A172 (cell line): ENCODE measurements at places on chromosomes 4 and X. TPM values are rescaled to one million over a fixed set of nuclear protein-coding genes. Genes with fewer than 3 reads are reported as not detected.

DNA sequence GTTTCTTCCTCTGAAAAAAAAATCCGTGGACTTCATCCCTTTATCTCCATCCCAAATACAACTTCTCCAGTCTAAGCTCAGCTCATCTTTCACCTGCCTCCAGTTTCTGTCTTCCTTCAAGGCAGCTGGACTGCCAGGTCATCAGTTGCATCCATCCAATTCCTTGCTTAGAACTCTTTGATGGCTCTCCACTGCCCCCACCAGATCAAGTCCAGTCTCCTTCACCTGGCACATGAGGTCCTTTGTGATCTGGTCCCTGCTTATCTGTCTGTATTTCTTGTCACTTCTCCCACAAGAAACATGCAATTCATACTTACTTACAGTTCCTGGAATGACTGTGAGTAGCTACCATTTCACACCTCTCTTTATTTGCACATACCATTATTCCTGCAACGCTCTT lies 33.8 kb downstream of the OTUD6A start:
- peak; percentile 9 for DNase-seq

GRCh38 chr4:19014594-19014993 lies 993.0 kb upstream of the LCORL start:
- no peak for DNase-seq

GRCh38 chrX:81231476-81231875 lies 29.6 kb downstream of the SH3BGRL start:
- DNase-seq = no peak

DNA sequence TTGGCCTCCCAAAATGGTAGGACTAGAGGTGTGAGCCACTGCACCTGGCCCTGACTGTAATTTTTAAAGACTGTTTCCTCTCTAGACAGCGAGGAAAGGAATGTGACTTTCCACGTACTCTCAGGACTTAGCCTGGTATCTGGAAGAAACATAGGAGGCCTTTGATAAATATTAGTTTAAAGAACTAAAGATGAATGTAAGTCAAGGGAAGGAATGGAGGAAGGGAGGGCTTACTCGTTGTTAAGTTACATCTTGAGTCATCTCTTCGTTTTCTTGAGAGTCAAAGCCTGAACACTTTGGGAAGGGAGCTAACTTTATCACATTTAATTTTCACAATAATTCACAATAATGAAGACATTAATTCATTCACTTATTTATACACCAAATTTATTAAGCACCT lies 7.2 kb upstream of the LNX1 start:
- DNase-seq = no peak

Gene OTC
- total RNA-seq = not detected in 2 replicates

- no peak for DNase-seq
Measured at GRCh38 chr4:162075726-162076125, 88.1 kb downstream of the FSTL5 start.

DNA sequence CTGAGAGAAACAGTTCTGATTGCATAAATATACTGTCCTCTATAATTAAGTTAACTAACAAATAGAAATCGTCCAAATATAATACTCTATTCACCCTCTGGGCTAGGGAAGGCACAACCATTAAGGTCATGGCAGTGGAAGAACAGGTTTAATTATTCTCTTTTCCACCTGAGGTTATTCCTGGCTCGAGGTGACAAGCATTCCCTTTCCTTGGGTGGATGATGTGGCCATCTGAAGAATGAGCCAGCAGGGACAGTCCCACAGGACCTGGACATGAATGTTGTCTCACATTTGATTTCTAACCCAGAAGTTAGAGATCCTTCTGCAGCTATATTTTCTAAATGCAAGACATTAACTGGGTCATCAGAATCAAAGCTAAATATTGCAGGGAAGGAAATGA lies 5.5 kb downstream of the IBSP start:
- DNase-seq = no peak

- DNase-seq = no peak
Measured at GRCh38 chrX:74405973-74406489, 15.3 kb upstream of the SLC16A2 start.

Gene RAB9B
- 0.96 and 3.3 TPM in 2 replicates for total RNA-seq

GRCh38 chrX:16882169-16882568 lies 12.0 kb upstream of the RBBP7 start:
- no peak for DNase-seq

GRCh38 chr4:26048950-26049349 lies 134.9 kb downstream of the SMIM20 start:
- DNase-seq = no peak

DNA sequence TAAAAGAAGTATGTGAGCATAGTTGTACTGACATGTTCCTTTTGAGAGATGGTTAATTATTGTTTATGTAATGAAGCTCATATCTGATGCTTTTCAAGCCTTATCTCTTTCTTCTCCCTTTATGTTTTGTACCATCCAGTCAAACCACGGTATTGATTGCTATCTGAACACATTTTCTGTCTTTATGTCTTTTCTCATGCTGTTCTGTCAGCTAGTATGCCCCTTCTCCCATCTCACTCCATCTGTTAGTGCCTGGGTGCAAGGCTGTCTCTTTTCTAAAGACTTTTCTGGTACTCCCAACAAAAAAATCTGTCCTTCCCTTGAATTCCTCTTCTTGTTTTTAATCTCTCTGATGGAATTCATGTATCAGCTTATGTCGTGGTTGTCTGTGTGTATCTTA lies 883.8 kb upstream of the IGFBP7 start:
- DNase-seq = no peak

DNA sequence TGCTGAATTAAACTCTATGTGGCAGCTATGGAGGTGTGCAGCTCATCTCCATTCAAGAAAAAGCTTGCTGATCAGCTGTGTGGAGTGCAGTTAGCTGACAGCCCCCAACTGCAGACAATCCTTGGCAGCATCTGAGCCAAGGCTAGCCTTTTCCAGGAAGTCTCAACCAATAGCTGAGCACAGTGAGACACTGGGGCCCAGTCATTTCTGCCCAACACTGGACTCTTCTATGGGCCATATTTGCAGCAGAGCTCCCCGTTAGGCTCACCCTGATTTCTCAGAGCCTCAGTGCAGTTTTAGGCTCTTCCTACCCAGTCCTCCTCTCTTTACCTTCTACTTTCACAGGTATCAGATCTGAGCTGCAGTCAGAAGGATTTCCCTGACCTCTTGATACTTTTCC lies 12.9 kb downstream of the DDX53 start:
- DNase-seq = no peak

DNA sequence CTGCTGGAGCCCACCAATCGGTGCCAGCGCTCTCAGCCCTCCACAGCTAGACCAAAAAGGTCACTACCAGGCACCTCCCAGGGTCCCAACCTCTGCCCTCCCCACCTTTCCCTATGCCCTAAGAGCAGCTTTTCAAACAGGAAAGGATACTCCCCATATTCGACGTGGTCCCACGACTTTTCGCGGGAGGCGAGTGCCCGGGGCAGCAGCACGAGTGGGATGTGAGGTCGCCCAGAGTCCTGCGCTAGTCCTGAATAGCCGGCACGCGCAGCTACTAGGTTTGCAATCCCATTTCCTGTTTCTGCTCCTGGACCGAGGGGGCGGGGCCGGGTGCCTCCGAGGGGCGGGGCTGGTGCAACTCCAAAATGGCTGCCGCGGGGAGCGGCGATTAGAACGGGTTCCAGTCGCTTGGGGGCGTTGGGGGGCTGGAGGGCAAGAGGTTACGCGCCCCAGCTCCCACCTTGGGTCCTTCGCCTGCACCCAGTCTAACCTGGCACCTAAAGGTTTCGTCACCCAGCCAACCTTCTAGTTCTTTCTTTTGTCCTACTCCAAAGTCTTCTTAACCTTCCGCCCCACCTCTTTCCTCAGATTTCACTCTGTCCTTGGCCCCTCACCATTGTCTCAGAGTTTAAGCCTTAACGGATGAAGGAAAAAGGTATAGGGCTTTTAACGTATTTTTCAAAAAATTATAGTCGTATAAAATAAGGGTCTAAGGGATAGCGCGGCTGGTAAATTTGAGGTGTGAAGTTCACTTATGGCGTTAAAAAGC lies 85.0 kb upstream of the TENT5D start:
- DNase-seq = no peak

Gene CNGA1
- not detected in 2 replicates for total RNA-seq

DNA sequence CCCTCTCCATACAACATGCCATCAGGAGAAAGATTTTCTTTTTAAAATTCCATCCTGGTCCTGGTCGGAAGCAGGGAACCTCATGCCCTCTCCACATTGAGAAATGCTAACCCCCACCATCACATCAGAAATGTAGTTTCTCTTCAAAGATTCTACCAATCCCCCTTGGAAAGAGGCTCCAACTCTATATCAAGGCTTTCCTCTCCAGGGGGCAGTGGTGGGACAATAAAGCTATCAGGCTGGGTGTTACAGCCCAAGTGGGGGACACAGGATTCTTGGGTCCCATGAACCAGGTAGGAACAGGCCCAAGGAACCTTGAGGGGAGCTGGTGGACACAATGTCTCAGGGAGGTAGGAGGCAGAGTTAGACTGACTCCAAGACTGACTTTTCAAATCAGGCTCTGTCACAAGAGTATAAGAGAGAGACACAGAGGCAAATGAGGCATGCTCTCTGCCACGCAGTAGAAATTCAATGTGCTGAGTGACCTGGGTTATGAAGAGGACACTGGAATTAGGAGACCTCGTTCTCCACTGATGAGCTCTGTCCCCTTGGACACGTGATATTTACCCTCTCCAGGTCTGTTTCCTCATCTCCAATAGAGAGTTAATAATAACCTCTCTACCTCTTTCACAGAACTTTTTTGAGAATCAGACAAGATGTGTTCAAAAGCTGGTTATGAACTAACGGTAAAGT lies 4.5 kb downstream of the GJB1 start:
- DNase-seq = no peak

GRCh38 chr4:165016971-165017370 lies 14.8 kb upstream of the TRIM60 start:
- DNase-seq = no peak

DNA sequence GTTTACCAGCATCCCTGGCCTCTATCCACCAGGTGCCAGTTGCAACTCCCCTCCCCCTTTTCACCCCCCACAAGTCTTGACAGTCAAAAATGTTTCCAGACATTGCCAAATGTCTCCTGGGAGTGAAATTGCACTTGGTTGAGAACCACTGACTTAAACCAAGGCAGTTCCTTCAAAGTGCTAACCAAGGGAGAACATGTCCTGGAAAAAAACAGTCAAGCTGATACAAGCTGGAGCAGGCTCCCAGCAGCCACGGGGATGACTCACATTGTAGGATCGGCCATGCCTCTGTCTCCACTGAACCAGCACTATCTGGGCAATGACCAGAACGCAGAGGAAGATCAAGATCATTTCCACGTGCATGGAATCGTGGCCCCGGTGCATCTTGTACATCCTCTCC lies 11.4 kb downstream of the RNF175 start:
- peak; percentile 71 for DNase-seq

Gene KLB
- total RNA-seq = not detected in 2 replicates

DNA sequence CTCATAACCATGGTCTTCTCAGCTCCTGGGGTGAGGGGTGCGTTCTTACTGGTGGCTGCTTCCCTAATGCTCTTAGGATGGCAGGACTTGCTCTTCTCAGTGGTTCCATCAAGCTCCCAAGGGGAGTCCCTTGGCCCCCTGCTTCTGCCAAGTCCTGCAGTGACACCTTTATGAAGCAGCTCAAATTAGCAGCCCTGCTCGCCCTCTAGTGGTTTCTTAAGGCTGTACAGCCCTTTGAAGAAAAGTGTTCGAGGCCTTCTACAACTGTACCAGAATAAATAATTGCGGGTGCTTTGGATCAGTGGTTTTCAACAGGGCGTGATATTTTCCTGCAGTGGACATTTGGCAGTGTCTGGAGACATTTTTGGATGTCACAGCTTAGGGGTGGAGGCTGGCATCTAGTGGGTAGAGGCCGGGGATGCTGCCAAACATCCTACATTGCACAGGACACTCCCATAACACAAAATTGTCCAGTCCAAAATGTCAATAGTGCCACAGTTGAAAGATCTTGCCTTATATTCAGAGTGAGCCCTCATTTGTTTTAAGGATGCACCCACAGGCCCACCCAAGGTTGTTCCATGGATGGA lies 204.7 kb upstream of the S100G start:
- DNase-seq = peak; percentile 47

DNA sequence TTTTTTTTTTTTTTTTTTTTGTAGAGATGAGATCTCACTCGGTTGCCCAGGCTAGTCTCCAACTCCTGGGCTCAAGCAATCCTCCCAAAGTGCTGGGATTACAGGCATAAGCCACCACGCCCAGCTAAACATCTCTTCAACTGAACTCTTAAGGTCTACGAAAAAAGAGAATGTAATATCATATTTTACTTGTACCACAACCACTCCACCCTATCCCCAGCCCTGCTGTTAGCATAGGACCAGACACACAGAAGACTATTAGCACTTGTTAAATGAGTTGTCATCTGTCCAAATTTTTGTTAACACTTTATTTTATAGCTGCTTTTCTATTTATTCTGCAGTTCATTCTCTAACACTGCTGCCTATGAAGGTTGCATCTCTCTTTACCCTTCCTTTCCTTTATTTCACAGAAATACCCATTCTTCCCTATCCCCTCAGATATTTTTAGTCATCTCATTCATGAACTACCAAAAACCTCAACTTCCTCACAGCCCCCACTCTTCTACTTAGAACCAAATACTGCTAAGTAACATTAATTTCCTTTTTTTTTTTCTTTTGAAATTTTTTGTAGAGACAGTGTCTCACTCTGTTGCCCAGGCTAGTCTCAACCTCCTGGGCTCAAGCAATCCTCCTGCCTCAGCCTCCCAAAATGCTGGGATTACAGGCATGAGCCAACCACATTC lies 10.1 kb downstream of the SNX12 start:
- no peak for DNase-seq

DNA sequence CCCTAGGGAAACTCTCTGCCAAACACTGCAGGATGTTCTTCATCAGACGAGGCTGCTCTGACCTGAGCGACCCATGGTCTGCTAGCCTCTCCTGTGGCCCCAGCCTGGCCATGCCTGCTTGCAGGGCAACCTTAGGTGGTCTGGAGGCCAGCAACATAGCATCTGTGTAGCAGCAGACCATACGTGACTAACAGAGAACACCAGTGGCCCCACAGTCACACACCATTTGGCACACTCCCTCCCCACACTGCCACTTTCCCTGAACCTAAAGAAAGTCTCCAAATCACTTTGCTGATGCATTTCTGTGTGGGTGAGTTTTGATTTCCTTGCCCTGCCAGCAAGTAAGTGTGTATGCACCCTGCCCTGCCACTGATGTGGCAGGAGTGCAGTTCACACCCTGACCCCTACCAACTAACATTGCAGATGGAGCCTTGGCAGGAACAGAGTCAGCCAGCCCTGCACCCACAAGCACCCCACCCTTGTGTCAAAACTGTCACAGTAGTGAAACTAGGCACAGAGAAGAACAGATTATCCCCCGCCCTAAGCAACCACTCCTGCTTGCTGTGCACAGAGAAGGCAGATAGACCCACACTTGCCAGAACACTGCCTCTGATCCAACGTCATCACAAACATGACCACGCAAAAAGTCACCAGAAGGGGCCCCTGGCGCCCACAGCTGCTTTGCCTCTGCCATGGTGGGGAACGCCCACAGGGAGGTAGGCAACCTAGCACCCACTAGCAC lies 249.1 kb downstream of the SPIN4 start:
- no peak for DNase-seq

Gene TCP11X2
- not detected in 2 replicates for total RNA-seq

DNA sequence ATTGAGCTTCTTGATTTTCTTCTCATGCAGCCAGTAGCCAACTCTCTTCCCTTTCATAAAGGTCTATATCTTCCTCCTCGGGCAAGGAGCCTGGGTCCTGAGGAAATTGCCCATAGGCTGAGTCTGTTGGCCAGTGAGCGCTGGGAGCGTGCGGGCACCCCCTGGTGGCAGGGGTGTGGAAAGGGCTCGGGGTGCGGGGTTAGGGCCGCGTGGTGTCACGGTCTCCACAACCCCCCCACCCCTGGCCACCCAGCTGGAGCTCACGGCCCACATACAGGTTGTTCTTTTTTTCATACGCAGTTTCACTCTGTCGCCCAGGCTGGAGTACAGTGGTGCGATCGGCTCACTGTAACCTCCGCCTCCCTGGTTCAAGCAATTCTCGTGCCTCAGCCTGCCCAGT lies 13.1 kb downstream of the RBM10 start:
- no peak for DNase-seq
